Activated CD4-positive, alpha-beta T cell treated with anti-CD3 and anti-CD28 coated beads, Interleukin-2, amount 10 ng/mL, durations not matched to agents 24 days and 14 days (primary cell): ENCODE measurements at places on chromosomes 6 and 20.

DNA sequence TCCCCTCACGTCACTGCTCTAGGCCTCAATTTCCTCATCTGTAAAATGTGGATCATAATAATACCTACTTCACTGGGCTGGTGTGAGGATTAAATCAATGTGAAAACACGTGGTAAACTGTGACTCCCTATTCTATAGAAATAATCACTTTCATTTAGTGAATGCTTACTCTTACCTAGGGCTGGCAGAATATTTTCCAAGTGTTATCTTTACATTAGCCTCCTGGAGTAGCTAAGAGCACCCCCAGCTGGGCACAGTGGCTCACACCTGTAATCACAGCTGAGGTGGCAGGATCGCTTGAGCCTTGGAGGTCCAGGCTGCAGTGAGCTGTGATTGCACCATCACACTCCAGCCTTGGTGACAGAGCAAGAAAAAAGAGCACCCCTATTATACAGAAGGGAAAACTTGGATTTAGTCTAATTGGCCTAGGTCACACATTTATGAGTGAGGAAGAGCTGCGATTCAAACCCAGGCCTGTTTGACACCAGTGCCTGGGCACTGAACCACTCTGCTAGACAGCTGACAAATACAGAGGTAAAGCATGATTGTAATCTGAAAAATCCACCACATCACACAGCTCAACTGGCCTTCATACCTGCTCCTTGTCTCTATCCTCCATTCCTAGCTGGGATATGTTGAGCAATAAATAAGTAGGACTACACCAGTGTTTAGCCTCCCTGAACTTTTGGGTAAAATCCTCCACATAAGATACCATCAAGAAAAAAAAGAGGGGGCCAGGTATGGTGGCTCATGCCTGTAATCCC, 1.4 kb upstream of the SNTA1 start:
- peak; percentile 72 for DNase-seq

DNA sequence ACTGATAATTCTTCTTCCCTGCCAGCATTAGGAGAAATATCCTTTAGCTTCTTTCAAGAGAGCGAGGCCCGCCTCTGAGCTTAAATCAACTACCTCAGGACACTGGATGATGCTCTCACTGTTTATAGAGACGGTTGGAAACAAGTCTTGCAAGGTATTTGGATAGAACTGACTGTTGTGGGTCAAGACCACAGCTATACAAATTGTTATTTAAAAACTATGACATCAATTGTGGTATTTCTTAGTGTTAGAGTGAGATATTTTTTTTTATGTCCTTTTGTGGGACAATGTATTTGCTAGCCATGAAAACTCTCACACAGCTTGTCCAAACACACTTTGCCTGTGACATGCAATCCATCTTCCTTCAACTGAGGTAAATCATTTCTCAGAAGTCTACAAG, 136.3 kb upstream of the PHACTR1 start:
- no peak for DNase-seq

GRCh38 chr6:43291708-43292107, 6.4 kb upstream of the SLC22A7 start:
- no peak for DNase-seq

DNA sequence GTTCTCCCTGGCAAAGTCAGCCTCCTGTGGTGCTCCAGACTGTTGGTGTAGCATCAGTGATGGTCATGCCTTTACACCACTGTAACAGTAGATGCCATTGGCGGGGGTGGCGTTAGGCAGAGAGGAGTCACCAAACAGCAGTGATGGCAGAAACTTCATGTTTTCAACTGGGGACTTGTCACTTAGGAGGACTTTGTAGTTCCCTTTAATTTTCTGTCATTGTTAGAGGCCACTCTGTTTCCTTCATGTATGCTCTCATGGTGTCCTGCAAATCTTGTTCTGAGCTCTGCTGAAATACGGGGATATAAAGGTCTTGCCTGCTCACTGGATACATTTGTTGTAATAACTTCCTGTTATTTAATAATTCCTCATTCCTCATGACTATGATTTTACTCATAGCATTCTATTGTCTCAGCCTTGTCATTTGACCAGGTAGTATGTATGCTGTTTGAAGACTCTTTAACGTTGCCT, 4.6 kb downstream of the MAP3K4 start:
- no peak for DNase-seq

GRCh38 chr6:110939429-110940200, 18.9 kb upstream of the GTF3C6 start:
- no peak for DNase-seq

- DNase-seq, result no peak
Observed at GRCh38 chr20:58808271-58809046, 42.2 kb downstream of the GNAS-AS1 start.

DNA sequence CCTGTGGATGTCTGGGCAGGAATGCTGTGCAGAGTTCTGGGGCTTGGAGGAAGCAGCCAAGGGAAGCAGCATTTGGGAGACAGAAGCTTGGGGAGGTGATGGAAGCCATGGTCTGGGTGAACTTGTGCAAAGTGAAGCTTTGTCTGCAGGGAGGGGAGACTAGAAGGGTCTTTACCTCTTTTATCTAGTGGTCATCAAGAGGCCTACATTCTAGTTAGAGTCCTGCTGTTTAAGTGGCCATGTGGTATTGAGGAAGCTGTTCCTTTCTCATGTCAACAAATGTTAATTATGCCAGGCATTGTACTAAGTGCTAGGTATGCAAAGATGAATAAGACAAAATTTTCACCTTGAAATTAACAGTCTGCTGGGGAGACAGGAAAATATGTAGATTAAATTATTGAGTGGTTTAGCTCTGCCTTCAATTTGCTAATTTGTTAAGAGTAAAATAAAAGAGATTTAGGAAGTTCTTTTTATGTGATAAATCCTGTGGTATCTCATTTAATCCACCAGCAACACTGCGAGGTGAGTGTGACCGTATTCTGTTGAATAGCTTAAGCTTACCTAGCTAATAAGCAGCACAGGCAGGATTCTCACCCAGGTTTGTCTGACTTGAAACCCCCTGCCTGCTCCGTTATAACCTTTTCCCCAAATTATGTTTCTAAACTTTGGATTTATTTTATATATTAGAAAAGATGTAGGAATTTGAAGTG, 43.1 kb downstream of the ARID1B start:
- DNase-seq, result no peak

GRCh38 chr6:167552961-167553735, 228.3 kb downstream of the TTLL2 start:
- DNase-seq, result no peak

DNA sequence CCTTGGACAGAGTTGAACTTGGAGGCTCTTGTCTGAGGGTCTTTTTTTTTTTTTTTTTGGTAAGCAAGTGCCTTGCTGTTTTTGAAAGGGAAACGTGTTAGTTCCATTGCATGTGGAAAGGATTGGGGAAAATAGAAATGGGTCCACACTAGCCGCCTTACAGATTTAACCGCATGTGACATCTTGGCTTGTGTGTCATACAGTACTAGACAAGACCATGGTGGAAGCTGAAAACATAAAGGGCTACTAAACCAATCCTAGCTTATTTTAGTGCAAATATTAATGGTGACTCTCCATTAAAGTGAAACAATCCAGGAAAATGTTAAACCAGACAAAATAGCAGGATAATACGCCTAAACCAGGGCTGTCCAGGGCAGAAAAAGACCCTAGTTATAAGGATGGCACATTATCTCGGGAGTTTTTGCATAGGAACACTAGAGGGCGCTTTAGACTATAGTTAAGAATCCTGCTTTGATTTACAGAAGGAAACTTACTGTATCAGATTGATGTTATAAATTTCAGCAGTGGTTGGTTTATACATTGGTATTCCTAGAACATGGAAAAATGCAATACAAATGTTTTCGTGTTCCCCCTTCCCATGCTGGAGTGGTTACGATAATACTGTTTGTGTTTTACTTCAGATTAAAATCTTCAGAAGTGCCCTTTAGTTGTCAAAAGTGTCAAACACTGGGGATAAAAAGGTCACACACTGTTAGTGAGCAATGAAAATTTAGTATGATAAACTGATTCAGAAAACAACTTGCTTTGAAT, 59.8 kb upstream of the DEK start:
- DNase-seq, result peak; percentile 70

DNA sequence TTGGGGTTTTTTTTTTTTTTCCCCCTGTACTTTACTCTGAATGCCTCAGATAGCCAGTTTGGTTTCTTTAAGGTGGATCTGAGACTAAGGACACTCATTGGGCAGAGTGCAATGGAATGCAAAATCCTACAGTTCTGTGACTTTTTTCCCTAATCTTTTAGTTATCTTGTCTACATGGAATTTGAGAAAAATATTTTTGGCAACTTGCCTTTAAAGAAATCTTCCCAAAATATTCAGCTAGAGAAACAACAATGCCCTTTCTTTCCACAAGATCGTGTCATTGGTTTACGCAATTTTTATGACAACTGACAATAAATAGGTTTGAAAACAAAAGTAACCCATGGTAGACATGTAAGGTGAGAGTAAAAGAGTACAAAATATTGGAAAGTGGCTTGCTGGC, 171.7 kb upstream of the LAMP5 start:
- no peak for DNase-seq

GRCh38 chr20:50569864-50570836, 60.0 kb downstream of the PTPN1 start:
- DNase-seq, result peak; percentile 85
